Cerebellar nuclear complex (tissue), 1 donor: ENCODE measurements at places on chromosomes 7 and 10.

GRCh38 chr7:46321556-46322205 is 400.6 kb upstream of the IGFBP3 start:
- no peak for DNase-seq

GRCh38 chr10:130507461-130507860 is 371.3 kb downstream of the GLRX3 start:
- no peak for DNase-seq

DNA sequence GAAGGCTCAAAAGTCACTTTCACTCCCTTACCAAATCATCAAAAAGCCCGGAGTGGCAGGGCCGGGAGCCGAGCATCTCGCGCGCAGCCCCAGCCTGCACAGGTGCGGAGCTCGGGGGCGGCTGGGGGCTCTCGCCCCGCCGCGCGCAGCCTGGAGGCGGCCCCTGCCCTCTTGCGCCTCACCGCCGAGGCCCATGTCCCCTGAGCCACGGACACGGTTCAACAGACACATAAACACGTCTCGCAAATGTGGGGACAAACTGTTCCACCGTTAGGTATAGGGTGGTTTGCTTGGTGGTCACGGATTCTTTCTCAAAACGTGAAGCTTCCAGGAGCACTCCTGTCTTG is 700 bp downstream of the GSAP start:
- no peak for DNase-seq

DNA sequence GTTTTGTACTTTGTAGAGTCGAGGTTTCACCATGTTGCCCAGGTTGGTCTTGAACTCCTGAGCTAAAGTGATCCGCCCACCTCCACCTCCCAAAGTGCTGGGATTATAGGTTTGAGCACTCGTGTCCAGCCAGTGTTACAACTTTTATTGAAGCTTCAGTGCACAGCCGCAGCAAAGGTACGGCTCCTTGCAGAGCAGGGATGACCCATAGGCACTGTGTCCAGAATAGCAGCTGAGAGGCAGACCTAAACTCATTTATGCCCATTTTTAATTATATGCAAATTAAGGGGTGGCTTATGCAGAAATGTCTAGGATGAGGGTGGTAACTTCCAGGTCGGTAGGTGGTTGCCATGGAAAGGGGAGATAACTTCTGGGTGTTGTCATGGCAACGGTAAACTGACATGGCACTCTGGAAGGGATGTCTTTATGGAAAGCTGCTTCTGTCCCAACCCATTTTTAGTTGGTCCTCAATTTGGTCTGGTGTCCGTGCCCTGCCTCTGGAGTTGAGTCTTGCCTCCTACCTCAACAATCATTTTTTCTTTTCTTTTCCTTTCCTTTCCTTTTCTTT is 22.7 kb downstream of the NYAP1 start:
- DNase-seq, result no peak

GRCh38 chr7:151745706-151746105 is 131.2 kb downstream of the PRKAG2 start:
- no peak for DNase-seq

DNA sequence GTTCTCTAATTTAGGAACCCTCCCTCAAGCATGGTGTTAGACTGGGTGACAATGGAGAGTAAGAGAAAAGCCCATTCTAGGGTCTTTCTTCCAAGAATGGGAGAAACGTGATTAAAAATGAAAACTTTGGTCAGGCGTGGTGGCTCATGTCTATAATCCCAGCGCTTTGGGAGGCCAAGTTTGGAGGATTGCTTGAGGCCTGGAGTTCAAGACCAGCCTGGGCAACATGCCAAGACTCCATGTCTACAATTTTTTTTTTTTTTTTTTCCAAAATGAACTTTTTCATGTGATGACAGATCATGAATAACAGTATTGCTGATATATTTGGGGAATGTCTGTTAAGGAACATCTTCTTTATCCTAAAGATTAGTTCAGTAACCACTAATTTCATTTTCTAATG is 194.6 kb downstream of the MLLT10 start:
- no peak for DNase-seq

- DNase-seq, result no peak
These were observed 1336.0 kb downstream of the GATA3 start for GRCh38 chr10:9390516-9390915.

GRCh38 chr7:140940898-140941297 is 16.2 kb upstream of the BRAF start:
- no peak for DNase-seq

DNA sequence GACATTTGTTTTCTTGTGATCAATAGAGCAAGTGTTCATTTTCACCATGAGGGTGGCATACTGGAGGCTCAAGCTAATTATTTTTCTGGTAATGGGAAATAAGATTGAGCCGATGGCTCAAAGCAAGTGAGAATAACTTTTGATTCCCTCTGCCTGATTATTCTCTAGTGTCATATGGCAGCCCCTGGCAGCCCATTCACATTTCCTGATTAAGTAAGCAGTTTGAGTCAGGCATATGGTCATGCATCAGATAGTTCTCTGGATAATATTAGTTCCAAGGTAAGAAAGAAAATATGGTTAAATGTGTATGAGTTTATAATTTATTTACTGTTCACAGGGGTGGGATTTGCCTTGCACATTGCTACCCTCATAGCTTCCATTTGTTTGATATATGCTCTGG is 109.2 kb downstream of the DYNC1I1 start:
- DNase-seq, result no peak

DNA sequence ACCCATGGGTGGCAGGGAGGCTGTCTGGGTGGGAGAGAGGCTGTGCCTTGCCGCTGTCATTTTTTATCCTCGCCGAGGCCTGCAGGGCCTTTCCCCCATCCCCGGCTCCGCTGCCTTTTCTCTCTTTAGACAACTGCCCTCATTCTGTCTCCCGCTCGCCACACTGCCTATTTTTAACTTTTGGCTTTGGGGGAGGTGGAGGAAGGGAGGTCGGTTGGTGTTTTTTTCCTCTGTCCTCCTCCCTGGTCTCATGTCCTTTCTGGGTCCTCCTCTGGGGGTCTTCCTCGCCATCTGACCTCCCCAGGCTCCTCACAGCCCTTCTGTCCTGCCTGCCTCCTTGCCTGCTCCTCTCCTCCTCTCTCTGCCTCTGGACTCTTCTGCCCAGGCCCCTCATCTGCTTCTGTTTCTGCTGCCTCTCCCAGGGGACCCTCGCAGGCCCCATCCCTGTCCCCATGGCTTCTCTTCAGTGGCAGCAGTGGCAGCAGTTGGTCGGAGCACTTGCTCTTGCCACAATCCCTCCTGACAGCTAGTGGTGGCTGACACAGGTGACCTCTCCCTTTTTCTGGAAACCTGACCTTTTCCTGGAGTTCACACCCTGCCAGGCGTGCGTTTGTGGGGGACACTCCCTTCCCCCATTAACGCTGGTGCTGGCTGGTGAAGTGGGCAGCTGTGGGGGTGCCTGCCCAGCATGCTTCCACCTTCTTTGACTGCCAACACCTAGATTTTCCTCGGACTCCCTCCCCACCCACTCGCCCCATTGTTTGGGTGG is 19.5 kb upstream of the PCBD1 start:
- no peak for DNase-seq

DNA sequence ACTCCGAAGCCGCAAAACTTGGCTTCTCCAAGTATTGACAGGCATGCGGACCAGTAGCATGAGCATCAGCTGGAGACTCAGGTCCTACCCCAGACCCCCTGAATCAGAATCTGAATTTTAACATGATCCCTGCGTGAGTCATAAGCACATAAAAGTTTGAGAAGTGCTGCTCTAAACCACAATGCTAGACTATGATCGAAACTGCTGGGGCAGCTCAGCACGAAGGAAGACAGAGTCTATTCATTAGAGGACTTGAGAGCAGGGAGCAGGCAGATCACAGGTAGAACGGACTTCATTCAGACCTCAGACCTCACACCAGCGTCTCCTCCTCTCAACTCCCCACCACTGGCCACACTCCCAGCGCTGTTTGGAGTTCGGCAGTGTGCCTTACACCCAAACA is 16.9 kb downstream of the CAMK2G start:
- no peak for DNase-seq

DNA sequence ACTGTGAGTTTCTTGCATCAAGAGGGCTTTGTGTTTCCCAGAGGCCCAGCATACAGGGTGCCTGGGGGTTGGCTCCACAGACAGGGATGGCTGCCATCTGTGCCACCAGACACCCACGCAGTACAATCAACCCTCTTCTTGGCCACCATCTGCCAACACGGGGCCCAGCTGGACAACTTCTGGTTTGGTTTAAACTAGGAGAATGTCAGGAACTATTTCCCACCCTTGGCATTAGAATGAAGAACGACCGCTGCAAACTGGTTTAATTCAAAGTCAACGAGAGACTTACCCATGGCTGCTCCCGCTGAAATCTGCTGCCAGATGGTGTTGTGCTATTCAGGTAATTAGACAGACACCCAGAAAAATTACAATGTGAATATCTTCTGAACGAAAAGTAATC is 27.8 kb downstream of the NMT2 start:
- no peak for DNase-seq

DNA sequence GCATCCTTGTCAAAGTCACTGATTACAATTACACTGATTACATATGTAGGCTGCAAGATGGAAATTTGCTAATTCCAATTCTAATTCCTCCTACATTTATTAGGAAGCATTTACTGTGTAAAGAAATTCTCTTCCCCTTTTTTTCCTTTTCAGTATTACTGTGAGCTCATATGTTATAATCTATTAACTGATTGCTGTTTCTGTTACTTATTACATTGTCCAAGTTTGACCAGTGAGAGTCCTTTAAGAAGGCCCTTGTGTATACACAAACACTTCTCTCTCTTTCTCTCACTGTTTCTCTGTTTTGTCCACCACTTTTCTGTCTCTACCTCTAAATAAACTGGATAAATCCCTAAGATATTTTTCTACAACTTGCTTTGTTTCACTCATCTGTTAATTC is 31.5 kb downstream of the PHF14 start:
- DNase-seq, result no peak

GRCh38 chr10:112363696-112364688 is 9.9 kb upstream of the ACSL5 start:
- DNase-seq, result no peak

DNA sequence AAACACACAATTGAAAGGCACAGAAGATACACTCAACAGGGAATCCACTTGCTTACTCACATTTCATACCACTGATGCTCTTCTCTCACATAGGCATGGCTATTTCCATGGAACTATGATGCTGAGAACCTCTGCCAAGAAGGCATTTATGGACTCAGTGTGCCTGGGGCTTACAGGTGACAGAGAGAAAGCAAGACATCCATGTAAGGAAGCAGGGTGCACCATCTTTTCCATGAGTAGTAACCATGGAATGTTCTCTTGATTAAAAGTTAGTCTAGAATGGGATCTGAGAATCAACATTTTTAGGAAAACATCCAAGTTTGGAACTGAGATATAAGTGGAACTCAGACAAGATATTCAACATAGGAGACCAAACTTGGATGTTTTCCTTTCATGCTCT is 52.5 kb upstream of the MACC1 start:
- no peak for DNase-seq

GRCh38 chr7:82760831-82761230 is 317.3 kb upstream of the CACNA2D1 start:
- no peak for DNase-seq

GRCh38 chr10:24952707-24953645 is 570 bp upstream of the PRTFDC1 start:
- no peak for DNase-seq

DNA sequence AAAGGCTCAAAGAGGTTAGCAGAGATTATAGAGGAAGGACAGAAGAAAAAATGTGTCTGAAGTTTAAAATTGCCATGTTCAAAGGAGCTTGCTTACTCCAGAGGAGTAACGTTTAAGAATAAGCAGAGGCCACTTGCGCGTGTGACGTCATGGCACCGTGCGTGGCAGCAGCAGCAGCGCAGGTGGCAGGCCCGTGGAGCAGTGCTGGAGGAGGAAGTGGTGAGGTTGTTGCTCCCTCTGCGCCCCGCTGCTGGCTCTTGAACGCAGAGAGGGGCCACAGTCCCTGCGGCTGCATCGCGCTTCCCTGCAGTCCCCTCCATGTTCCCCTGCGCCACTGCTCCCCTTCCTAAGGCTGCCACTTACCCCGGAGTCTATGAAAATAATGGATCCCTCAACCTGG is 37.5 kb downstream of the GDI2 start:
- DNase-seq, result no peak

GRCh38 chr10:22349755-22350154 is 4.5 kb downstream of the SPAG6 start:
- DNase-seq, result no peak

DNA sequence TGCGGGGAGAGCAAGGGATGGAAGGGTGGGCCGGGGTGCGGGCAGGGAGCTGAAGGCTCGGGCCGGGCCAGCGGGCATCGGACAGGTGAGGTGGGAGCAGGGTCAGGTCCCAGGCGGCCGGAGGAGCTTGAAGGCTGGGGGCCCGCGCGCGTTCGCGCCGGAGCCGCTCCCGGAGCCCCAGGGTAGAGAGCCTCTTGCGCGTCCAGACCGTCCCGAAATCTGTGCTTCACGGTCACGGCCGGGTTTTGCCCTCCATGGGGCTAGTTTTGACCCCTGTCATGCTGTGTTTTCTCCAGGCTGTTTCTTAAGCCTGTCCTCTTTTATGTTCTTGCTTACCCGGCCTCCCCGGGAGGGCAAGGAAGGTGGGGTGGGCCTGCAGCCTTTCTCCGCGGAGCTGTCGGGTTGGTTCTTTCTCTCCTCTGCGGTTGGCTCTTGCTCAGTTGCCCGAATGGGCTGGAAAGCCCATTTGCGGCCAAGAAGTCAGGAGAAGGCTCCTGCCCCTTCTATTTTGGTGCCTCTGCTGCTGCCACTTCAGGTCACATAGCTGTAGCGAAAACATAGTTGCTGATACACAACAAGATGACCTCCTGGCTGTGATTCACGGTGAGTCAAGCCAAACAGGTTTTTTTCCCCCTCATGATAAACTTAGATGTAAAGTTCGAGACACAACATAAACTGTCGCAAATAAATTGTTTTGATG is 650 bp downstream of the UBE2D1 start:
- DNase-seq, result no peak

- DNase-seq, result no peak
These were observed 5.3 kb upstream of the TMEM139 start for GRCh38 chr7:143279186-143280098.

GRCh38 chr7:51000956-51001355 is 218.3 kb upstream of the GRB10 start:
- DNase-seq, result no peak

- no peak for DNase-seq
These were observed 56.2 kb upstream of the IGFBP3 start for GRCh38 chr7:45977256-45977780.

- DNase-seq, result no peak
These were observed 201.2 kb upstream of the GRB10 start for GRCh38 chr7:50983850-50984249.

GRCh38 chr10:112275512-112276245 is 7.5 kb upstream of the TECTB start:
- DNase-seq, result no peak
